ENCODE measurements at places on chromosomes 2 and 18.

DNA sequence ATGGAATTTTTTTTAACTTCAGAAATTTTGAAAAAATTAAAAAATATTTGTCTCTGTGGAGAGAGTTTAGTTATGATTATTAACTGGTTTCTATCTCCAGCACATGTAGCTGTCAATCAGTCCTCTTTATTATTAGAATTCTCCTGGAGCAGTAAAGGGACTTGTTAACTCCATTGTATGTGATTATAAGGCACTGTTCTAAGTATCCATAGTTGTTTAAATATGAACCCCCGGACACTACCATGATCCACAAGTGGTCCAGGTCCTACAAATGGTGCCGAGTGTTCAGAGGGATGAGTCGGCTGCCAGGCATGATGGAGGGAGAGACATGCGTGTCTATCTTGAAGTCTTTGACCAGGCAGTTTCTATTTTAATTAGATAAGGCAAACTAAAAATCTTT, 492 bp downstream of the CHRNA1 start:
- DNase-seq = no peak

DNA sequence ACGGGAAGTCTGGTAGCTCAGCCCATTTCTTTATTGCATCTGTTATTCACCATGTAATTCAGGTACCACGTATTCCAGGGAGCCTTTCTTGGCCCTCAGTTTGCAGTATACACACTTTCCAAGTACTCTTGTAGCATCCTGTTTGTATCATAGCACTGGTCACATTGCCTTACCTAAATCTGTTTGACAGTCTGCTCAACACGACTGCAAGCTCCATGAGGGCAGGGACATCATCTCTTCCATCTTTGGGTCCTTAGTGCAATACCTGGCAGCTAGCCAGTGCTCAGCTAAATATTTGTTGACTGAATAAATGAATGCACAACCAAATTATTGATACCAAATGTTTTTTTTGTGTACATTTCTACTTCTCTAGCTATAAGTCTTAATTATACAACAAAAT, 11.2 kb upstream of the IL18R1 start:
- no peak for DNase-seq

GRCh38 chr18:29271501-29271900, 1094.6 kb upstream of the CDH2 start:
- no peak for DNase-seq

DNA sequence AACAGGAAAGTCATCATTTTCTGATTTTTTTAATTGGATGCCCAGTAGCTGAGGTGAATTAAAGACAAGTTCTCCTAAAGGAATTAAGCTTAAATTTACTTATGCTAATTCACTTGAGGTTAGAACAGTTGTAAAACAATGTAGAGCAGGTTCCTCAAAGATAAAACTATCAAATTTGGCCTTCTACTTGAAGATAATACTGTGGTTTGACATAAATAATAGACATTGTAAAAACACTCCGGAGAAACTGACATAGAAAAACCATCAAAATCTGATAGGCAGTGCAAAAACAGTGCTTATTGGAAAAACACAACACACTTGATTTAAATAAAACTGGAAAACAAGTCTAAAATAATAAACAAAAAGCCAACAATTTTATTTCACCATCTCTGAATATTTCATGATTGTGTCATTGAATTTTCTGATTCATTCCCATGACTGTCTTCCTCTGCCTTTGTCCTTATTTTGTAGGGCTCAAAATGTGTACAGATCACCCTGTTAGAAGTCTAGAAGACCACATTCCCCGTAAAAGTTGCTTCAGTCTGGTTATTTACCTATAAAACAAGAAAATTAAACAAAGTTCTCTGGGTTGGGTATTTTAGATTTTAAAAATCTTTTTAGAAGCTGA, 28.3 kb upstream of the SLC40A1 start:
- DNase-seq = no peak

DNA sequence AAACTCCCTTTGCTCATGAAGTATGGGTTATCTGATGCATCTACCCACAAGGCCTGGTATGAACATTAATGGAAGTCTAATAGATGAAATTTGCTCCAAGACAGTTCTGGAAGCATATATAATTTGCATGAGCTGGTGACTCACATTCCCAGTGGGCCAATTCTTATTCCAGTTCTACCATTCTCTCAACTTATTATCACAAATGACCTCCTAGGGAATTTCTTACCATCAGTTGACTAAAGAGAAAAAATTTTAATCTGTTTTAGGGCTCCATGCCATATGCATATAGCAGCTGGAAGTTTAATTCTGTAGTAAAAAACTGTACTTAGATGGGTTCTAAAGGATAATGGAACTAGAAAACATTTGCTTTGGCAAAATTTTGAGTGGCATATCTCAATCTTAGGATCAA, 165.2 kb upstream of the COL3A1 start:
- no peak for DNase-seq

All from DMS53 (cell line).